ENCODE measurements at places on chromosomes 16 and 17.

DNA sequence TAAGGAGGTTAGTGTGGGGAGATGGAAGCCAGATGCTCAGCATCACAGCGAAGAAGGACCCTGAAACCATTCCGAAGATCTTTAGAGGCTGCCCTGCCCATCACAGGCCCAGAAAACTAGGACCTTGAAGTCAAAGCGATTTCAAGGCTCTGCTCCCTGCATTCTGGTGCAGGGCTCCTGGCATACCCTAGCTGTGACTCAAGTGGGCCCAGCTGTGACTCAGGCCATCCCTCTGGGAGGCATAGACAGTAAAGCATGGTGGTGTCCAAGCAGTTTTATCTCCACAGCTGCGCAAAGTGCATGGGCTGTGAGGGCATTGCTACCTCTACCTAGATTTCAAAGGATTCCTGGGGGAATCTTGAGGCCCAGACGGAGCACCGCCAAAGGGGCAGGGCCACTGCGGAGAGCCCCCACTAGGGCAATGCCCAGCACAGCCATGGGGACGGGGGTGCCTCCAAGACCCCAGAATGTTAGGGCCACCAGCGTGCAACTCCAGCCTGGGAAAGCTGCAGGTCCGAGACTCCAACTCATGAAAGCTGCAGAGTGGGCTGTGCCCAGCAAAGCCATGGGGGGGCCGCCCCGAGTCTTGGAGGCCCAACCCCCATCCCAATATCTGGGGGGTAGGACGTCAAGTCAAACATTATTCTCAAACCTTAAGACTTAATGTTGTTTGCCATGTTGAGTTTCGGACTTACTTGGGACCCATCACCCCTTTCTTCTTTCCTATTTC lies 11.7 kb upstream of the ZNF594 start:
- DNase-seq, result no peak

DNA sequence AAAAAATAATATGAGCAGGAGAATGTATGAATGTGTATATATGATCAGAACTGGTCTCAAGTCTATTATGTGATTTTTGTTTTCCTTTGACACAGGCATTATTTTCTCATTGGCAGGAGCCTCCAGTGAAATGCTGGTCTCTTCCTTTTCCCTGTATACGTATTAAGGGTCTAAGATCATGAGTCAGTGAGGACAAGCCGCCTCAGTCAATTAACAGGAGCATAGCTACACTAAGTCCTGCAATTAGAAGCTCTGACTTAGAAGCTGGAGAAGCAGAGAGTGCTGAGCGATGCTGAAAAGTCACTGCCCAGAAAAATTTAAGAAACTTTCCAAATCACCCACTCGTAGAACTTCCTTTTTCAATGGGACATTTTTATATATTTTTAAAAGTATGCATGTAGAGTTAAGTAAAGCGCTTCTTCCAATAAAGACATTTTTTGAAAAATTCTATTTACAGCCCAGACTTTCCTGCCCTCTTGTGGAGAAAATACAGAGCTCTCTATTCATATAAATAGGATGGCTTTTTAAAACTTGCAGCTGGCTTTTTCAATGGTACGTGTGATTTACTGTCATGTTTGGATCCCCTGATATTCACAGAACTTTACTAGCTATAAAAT lies 70.2 kb upstream of the PSMD7 start:
- no peak for DNase-seq

- DNase-seq, result no peak
Measured at GRCh38 chr16:87713451-87714229, 52.1 kb downstream of the KLHDC4 start.

DNA sequence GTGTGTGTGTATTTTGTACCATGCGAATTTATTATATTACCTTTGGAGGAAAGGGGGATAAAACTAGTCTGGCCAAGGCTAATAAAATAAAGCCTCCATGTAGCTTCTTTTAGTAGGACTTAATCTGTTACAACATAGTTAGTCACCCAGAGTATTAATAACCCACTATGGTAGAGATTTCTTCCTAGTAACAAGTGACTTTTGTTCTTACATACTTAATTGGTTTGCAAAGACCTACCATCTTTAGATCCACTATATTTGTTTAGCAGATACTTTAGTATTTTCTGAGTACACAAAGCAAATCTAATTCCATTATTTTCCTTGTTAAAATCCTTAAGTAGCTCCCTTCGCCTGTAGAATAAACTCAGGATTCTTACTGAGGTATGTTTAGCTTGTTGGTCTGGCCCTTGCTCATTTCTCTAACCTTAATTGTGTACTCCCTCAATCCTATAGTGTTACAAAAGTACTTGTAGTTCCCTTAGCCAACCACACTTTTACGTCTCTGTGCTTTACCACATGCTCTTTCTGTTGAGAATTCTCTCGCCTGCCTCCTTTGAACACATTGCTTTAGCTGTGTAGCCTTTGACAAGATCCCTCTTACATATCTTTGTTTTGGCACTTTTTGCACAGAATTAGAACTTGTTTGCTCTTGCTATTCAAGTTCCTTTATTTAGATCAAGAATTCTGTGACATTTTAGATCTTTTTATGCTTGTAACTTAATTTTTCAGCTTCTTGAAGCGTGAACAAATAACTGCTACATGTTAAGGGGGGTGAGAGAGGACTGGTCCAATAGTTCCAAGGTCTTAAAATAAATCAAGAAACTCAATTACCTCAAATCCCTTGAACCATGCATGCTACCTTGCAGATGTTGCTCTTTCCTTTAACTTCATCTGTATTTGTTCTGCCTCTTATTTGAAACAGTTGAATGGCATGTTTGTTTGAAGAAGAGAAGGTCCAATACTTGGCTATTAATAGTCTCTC lies 23.8 kb downstream of the CLTC start:
- no peak for DNase-seq

DNA sequence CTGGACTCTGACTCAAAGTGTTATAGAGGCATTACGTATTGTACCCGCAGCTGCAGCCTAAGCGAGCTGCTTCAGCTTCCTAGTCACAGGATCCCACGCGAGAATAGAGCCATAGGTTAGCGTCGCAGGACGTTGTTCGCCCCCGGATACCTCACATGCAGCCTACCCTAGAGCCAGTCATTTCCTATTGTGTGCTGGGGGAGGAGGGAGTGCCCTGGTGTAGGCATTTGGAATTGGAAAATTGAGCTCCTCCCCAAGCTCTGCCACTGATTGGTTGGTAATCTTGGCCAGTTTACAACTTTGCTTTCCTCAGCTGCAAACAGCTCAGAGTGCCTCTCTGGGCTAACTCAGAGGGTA lies 530 bp downstream of the NAA60 start:
- DNase-seq, result peak; percentile 26

DNA sequence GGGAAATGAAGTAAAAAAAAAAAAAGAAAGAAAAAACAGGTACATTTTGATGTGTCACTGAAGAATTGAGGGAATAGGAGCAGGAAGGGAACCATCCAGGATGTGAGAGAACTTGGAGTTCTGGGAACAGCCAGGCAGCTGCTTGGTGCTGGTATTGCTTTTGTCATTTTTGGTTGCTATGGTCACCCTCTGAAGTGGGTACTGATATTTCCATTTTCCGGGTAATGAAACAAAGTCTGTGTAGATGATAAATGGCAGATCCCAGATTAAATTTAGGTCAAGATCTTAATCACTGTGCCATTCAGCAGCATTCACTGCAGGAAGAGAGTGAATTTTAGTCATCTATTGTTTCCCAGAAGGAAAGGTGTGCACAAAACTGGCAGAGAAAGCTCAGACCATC lies 93.6 kb downstream of the ABCA8 start:
- DNase-seq, result no peak

GRCh38 chr16:64153718-64154117 lies 968.1 kb downstream of the CDH11 start:
- DNase-seq, result peak; percentile 32

- no peak for DNase-seq
Measured at GRCh38 chr17:4579678-4580077, 4.7 kb upstream of the SMTNL2 start.

- no peak for DNase-seq
Measured at GRCh38 chr17:6815775-6816174, 15.8 kb downstream of the TEKT1 start.

- no peak for DNase-seq
Measured at GRCh38 chr16:62596125-62596524, 559.9 kb upstream of the CDH8 start.

GRCh38 chr17:33292981-33293867 lies at the start of gene ASIC2:
TSS of gene ASIC2 (minus strand) at chr17:33293295.
- no peak for DNase-seq

DNA sequence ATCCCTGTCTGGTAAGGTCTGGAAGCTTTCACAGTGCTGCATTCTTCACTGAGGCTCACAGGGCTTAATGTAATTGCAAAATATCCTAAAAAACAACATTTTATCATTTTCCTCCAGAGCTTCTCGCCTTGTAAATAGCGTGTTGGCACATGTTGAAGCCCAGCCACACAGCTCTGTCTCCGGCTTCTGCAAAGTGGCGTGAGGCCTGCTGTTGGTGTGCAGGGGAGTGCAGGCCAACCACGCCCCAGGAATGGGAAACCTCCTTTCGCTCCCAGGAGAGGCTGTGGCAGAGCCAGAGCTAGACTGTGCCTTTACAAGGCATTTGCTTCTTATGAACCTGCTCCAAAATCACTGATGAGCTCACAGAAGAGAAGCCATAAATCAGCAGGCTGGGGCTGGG lies 248.2 kb upstream of the MAF start:
- DNase-seq, result no peak

GRCh38 chr17:75487351-75488070 lies 27.8 kb downstream of the CASKIN2 start:
- DNase-seq, result no peak

- DNase-seq, result no peak
Measured at GRCh38 chr16:79104567-79104966, 496.0 kb downstream of the MAF start.

DNA sequence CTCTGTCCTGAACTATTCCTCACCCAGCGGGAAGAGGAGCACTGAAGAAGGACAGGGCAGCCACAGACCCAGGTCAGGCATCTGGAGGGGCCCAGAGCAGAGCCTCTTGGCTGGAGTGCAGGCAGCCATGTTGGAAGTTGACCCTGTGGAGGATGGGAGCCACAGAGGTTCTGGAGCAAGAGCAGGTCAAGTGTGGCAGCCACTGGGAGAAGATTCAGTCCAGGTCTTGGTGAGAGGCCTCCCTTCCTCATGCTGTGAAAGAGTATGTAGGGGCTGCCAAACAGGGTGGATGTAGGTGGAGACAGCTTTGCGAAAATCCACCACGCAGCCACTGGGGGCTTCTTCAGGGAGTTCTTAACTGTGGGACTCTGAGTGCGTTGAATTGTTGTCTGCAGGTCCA lies 590 bp upstream of the CD79B start:
- DNase-seq, result no peak

GRCh38 chr17:50935996-50936266 lies 69.8 kb upstream of the TOB1 start:
- DNase-seq, result no peak

GRCh38 chr17:82297280-82297713 lies 20.1 kb downstream of the CD7 start:
- peak; percentile 95 for DNase-seq

DNA sequence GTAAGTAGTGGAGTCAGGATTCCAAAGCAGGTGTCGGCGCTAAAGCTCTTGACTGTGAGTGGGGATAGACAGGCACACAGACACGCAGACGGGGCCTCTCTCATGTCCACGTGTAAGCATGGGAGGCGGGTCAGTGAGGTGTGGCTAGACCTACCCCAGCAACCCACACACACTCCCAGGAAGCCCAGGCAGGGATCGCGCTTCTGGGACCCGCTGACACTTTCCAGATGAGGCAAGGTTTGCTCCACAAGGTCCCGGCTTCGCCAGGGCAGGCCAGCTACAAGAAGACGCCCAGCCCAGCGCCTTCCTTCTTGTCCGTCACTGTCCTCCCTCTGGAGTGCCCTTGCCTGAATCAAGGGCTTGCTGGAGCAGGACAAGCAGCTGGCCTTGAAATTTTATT lies 213.8 kb upstream of the RPL38 start:
- no peak for DNase-seq

- DNase-seq, result no peak
Measured at GRCh38 chr16:20859699-20860098, 40.5 kb downstream of the DCUN1D3 start.

DNA sequence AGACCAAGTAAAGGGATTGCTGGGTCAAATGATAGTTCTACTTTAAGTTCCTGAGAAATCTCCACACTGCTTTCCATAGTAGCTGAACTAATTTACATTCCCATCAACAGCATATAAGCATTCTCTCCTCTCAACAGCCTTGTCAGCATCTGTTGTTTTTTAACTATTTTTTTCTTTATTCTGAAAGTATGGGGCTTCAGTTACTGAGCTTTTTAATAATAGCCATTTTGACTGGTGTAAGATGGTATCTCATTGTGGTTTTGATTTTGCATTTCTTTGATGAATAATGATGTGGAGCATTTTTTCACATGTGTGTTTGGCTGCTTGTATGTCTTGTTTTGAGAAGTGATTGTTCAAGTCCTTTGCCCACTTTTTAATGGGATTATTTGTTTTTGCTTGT lies 2.5 kb downstream of the KRTAP2-2 start:
- DNase-seq, result no peak

GRCh38 chr16:58755989-58756649 lies 22.0 kb upstream of the GOT2 start:
- peak; percentile 66 for DNase-seq

DNA sequence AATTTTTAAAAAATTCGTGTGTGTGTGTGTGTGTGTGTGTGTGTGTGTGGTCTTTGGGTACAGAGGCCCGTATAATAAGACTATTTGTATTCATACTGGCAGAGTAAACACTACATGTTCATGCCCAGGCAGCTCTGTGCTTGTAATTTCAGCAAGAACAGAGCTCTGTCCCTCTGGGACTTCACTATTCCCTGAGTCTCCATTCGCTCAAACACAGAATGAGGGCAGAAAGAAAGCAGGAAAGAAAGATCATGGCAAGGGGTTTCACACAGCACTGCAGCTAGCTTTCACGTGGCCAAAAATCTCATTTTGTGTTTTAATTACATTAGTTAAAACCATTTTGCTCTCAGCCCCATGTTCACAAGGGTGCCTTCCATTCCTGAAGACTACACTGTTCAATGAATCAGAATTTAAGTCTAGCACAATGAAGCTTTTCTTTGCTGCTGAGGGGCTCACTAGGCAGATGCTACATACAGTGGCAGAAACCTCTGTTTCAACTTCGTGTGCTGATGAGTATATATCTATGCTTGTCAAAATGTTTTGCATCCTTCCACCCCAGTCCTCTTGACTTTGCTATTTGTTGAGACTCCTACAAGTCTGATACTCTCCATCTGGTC lies 198.4 kb upstream of the C17orf78 start:
- DNase-seq, result no peak

GRCh38 chr16:81740169-81740568 lies 38.9 kb upstream of the PLCG2 start:
- no peak for DNase-seq

Data from H4 (cell line).